GDM1 (cell line): ENCODE measurements at places on chromosomes 2 and 18.

DNA sequence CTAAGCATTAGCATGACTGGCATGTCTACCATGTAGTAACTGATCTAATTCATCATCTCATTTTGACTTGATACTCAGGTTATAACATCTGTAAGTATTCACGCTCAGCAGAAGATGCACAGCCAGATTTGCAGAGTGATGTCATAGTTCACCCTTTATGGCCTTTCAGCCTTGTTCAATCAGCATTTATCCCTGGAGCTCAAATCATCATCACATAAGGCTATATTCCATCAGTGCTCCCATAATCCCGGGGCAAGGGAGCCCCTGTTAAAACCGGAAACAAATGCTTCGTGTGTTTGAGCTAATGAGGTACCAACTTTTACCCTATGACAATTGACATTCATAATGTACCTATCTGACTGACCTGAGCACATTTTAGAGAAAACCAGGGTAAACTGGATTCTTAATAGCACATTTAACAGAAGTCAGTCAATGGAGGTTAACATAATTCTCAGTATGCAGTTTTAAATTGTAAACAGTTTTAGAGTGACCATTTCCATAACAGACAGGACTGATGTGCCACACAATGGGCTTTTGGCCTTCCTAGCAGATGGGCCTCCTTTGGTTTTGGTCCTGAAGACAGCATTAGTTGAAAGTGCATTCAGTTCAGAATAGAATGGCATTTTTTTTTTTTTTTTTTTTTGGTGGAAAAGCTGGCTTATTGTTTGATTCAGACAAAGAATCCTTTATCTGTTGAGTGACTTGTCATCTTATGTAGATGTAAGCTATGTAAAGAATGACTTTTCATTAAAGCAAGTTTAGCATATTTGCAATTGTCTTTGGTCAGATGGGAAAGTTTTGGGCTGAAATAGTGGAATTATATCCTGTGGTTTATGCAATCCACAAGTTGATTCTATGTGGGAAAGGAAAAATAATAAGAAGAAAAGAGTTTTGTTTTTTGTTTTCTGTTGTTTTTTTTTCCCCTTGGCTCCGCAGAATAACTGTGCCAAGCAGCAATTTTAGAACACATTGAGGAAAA, 866.0 kb upstream of the ACVR2A start:
- no peak for DNase-seq

- DNase-seq: no peak
These were observed 220.5 kb upstream of the RAB6C start for GRCh38 chr2:129758784-129759471.

DNA sequence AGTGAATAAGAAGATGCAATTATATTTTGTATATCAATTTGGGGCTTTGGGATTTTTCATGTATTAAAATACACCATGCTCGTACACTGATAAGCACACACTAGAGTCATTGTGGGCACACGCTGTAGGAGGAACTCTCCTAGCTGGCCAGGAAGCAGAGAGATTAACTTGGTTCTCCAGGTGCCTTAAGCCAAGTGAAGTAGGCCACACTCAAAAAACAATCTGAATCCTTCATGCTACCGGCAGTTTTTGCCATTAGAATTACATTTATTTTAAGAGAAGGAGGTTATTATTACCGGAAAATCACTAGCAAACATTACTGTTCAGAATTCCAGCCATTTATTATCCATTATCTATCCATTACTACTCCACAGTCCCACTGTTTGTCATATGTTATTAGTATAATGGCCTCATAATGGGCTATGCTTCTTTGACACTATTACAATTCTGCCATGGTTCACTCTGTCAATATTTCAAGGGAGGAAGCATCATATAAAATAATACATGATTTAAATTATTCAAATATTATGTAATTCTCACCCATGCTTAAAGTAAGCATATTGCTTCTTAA, 214.4 kb downstream of the L3MBTL4 start:
- no peak for DNase-seq

DNA sequence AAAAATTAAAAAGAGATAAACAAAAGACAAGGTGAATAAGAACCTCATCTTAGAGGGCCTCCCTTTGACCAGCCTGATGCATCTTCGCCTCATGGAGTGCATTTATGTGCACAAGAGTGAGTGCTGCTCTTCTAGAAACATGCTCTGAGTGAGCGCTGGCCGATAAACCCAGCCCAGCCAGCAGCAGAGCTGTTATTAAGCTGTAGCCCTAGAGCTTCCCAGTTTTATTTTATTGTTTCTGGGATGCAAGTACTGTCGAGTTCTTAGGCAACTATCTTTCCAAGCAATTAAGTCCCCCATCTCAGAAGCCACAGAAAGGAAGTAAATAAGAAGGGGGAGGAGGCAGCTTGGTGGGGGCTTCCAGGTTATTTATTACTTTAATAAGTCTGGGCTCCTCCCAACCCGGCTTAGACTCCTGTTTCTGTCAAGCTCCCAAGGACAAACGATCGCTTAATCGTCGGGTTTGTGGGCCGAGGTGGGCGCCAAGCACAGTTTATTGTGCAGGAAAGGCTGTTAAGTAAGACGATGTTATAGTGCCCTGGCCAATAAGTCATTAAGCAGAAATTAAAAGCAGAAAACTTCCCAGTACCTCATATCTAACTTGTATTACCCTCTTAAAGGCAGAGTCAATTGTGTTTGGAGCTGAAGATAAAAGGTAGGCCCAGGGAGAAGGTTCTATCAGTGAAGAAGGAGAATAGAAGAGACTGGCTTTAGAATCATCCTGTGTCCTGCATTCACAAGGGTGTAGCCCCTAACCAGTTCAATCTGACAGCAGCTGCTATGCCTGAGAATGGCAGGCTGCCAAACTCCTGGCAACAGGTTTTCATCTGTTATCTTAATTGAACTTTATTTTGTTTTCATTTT, 176.3 kb downstream of the PIK3C3 start:
- no peak for DNase-seq

DNA sequence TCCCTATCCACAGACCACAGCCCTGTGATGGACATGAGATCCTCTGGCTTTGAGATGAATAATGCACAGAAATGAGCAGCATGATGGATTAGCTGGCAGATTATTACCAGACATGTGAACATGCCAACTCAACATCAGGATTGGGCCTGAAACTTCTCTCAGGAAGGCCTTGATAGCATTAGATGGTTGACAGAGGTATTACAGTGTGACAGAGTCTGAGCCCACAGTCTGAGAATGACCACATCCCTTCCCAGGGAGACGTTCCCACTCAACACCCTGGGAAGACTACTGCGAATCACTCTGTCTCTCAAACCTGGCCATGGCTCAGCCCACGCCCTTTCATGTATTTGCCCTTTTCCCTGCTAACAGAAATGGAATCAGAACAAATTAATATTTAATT, 66.9 kb downstream of the BCL11A start:
- no peak for DNase-seq

DNA sequence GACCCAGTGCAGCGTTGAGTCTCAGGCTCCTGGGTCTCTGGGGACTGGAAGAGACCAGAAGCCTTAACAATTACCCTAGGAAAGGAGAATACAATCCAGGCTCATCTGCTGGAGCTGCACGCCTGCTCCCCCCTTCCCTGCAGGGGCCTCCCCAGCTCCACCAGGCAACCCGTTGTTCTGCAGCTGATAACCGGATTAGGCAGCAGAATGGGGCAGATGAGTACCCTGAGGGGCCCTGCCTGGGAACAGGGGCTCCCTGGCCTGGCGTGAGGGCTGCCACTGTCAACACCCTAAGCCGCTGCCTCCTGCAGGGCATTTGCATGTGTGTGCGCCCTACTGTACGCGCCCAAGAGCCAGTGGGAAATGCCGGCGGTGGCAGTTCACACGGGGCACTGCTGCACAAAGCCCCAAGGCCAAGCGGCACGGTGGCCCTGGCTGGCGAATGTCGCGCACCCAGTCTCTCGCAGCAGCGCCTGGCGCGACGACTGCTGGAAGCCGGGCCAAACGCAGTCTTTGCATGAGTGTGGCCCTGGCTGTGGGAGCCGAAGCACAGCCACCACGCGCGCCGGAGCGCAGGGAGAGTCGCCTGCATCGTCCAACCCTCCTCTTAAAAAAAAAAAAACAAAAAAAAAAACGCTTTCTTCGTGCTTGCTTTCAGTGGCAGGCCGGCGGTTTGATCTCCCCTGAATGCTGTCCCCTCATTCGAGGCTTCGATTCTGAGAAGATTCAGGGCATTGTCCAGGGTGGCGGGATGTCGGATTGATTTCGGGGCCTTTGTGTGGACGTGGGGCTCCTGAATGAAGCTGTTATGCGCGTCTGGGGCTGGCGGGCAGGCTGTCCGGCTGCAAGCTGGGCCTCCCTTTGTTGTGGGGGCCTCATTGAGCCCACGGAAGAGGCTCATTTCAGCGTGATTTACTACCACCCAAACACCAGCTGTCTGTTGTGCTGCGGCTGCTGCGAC, 63.8 kb downstream of the SETBP1 start:
- no peak for DNase-seq

GRCh38 chr2:46365913-46366667, 68.9 kb downstream of the EPAS1 start:
- no peak for DNase-seq

GRCh38 chr2:241315879-241316631, at the start of gene SEPTIN2:
TSS of gene SEPTIN2 (plus strand) at chr2:241315925. CDS start at chr2:241324233, 8,308 bp downstream.
- DNase-seq: peak; percentile 78
